Peyer's patch (tissue), 4 donors: ENCODE measurements at places on chromosomes 7 and 10. TPM values are rescaled to one million over a fixed set of nuclear protein-coding genes. Genes with fewer than 3 reads are reported as not detected.

- no peak overlapping the region for H3K27ac ChIP-seq
- H3K27me3 ChIP-seq, result no peaks in the 10 kb centered on the region
- H3K36me3 ChIP-seq, result no peaks in the 10 kb centered on the region
- DNase-seq, result no peak
- no peaks in the 10 kb centered on the region for H3K4me1 ChIP-seq
Measured at GRCh38 chr10:59354434-59354833, 7.9 kb downstream of the FAM13C start.

PRKG1 gene
- 89.1 TPM for total RNA-seq

GRCh38 chr7:48183370-48183743 lies 12.1 kb downstream of the ABCA13 start:
- no peaks in the 10 kb centered on the region for H3K27me3 ChIP-seq
- H3K4me1 ChIP-seq, result no peaks in the 10 kb centered on the region
- H3K27ac ChIP-seq, result no peak overlapping the region
- H3K4me3 ChIP-seq, result no peak overlapping the region
- DNase-seq, result no peak
- H3K36me3 ChIP-seq, result no peaks in the 10 kb centered on the region

- no peak overlapping the region for H3K4me3 ChIP-seq
- no peaks in the 10 kb centered on the region for H3K36me3 ChIP-seq
- no peaks in the 10 kb centered on the region for H3K27me3 ChIP-seq
Measured at GRCh38 chr10:127064474-127064873, 131.9 kb downstream of the INSYN2A start.
